CD4-positive, alpha-beta T cell treated with Interleukin-15 for 1 hour (primary cell): ENCODE measurements at places on chromosomes 5 and 9.
A peak's percentile ranks its signal among the peaks of the same experiment; 100 is the strongest.

- no peak for DNase-seq
These were observed 21.2 kb downstream of the NSUN2 start for GRCh38 chr5:6611334-6612256.

DNA sequence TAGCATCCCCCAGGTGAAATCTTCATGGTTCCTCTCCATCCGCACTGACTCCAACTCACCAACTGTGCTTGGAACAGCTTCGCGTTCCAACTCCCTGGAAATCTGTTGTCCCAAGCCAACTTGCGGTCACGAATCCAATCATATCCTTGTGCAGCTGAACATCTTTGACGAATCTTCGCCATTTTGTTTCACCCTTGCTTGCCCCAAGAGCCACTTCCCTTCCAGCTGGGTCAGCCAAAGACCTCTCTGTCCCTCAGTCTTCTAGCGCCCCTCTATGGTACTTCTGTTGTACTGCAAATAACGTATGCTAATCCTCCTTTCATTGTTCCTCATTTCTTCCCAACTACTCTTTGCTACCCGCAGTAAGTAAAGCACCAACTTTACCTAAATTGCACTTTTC lies 61.0 kb upstream of the TARS1 start:
- no peak for DNase-seq

- DNase-seq = no peak
These were observed 122.9 kb upstream of the SARDH start for GRCh38 chr9:133861086-133861485.

DNA sequence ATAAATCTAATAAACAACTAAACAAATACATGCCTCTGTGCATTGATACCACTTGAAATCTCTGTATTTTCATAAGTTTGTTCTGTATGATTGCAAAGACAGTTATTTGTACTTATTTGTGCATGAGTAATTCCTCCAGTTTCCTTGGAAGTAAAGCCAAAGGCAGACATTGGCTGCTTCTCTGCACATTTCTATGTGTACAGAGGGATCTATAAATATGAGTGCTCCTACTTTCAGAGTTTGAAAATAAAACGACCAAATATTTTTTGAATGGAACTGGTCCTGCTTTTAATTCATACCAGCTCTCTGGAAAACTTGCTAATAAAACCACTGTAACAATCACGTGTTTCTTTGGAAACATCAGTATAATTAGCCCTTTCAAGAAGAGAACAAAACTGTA lies 306.5 kb downstream of the MAN2A1 start:
- no peak for DNase-seq

DNA sequence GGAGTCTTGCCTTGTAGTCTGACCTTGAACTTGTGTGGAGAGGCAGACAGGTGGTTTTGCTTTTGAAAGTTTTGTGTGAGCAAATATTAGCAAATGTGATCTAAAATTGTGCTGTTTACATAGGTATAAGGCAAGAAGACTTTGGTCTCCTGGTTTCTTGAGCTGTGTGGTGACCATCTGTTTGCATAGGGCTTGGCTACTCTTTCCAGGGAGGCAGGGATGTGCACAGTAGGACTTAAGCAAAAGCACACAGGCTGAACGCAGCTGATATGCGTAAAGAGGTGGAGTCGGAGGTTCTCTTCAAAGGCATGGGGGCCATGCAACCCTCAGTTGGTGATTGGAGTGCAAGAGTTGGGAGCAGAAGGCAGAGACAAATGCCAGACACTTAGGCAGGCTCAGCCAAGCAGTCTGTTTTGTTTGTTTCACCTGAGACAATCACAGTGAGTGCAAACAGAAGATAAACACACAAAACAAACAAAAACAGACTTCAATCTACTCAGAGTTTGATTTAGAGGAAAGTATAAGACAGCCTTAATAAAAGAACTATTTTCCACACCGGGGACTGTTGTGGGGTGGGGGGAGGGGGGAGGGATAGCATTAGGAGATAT lies 744.2 kb downstream of the MTRR start:
- DNase-seq = no peak

- no peak for DNase-seq
These were observed 354.2 kb downstream of the ARL15 start for GRCh38 chr5:53956196-53956595.

- no peak for DNase-seq
These were observed 86.8 kb downstream of the DROSHA start for GRCh38 chr5:31445041-31445600.

GRCh38 chr5:35198075-35198474 lies 32.2 kb downstream of the PRLR start:
- DNase-seq = no peak

DNA sequence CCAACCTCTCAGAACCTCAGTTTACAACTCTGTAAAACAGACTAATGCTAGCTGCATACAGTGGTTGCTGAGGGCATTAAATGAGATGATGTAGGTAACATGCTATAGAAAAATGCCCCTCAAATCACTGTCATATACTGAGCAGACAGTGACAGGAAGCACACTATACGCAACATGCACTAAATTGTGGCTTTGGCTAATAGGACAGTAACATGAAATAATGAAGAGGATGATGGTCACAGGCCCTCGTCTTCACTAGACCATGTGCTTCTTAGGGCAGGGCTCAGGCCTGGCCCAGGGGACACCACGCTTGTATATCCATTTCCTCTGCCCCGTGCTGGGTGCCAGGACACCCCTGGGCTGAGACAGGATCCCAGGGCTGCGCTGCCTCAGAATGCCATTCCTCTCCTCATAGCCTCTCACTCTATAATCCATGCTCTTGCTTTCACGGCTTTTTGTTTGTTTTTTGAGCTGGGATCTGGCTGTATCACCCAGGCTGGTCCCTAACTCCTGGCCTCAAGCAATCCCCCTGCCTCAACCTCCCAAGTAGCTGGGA lies 18.9 kb downstream of the CSF1R start:
- no peak for DNase-seq

GRCh38 chr5:108504974-108505373 lies 123.1 kb upstream of the FBXL17 start:
- DNase-seq = no peak

GRCh38 chr5:12357626-12358025 lies 453.4 kb upstream of the CTNND2 start:
- no peak for DNase-seq

GRCh38 chr5:33330426-33330825 lies 110.3 kb upstream of the TARS1 start:
- no peak for DNase-seq

DNA sequence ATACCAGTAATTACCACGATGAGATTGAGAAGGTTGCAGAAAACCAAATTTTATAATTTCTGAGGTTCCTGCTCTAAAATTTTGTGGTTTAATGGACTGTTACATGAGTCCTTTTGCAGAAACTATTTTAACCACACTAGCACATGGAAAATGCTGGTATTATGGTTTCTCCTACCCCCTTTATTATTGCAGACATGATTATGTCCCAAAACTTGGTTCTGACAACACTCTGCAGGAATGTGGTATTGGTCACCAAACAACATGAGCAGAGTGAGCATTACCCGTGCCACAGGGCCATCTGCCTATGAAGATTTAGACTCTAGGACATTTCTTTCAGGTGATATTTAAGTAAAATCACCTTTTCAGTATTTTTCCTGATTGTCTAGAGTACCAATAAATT lies 2.8 kb upstream of the ECM2 start:
- DNase-seq = no peak

DNA sequence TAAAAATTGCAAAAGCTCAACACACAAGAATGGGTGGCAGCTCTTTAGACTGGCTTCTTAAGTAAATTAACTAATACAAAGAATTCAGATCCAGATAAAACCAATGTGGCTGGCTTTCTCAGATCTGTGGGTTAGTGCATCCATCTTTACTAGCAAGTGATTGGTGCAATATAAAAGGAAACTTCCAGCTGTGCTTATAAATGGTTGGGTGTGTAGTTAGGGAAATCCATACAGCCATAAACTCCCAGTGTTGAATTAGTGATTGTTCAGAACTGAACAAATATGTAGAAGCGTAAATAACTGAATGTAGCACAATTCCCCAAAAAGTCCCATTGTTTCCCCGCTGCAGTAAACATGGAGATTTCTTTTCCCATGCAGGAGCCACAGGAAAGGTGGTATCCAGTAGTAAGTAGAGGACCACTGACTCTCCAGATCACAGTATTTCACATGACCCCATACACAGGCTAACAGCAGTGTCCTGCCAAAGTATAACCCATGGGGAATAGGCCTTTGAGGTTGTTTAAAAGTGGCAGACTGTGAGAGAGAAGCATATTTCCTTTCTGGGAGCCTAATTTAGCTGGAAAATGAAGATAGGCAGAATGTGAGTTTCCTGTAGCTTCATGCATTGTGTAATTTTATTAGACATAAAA lies 173.1 kb upstream of the SLC12A2 start:
- DNase-seq = no peak

DNA sequence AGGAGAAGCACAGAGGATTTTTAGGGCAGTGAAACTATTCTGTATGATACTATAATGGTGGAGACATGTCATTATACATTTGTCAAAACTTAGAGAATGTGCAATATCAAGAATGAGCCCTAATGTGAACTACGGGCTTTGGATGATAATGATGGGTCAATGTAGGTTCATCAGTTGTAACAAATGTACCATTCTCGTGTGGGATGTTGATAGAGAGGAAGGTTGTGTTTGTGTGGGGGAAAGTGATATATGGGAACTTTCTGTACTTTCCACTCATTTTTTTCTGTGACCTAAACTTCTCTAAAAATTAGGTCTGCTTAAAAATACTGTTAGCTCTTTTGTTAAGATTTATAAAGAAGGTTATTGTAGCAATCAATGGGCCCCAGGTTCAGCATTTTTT lies 138.9 kb downstream of the SPATA31D1 start:
- DNase-seq = no peak

DNA sequence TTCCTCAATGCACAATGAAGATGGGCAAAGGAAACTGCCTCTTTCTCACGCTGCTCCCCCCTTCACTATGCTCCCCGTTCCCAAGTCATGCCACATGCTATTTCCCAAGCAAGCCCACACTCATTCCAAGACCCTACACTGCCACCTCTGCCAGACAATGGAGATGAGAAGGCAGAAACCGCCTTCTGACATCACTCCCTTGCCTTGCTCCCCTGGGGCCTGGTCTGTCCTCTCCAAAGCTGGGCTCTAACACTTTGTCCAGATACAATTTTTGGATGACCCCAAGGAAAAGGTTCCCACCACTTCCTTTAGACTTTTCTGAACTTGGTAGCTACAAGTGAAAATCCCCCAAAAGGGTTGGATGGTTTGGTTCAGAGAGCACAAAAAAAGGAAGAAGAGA lies 7.2 kb upstream of the ADRA1B start:
- DNase-seq = no peak

DNA sequence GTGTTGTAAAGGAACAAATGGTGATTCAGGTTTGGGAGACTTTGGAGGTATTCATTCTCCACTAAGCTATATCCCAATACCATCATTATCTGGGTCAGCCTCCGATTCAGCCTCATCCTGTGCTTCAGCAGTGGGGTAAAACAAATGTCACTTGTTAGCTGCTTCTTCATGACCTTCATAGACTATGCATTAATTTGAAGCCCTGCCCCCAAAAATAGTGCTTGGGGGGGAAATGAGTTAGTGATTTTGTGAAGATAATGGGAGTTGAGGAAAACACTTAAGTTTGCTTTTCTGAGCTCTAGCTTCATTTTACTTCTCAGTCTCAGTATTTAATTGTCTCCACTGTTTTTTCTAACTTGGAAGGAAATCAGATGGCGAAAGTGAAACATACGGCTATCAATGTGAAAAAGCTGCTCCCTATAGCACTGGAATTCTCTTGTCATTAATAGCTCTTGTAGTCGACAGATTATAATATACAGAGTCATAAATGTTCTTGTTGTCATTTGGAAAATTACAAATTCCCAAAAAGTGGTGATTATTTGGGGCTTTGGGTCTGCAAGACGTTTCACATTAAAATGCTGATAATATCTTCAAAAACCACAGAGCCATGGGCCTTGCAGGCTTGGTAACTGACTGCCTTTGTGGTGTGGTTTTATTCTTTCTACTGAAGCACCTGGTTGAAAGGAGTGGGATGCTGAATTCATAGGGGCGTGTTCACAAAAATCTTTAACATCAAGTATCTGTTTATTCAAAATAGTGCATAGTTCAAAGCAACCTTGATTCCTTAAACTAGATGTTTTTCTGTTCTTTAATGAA lies 40.0 kb downstream of the PIK3R1 start:
- no peak for DNase-seq

GRCh38 chr9:7375013-7375511 lies 424.5 kb downstream of the DMAC1 start:
- DNase-seq = no peak

- DNase-seq = no peak
These were observed 4.2 kb upstream of the FGF18 start for GRCh38 chr5:171415115-171415730.

- DNase-seq = peak; percentile 57
These were observed 123.3 kb downstream of the ST8SIA4 start for GRCh38 chr5:100779669-100780375.

GRCh38 chr9:2761424-2761823 lies 44.1 kb downstream of the KCNV2 start:
- no peak for DNase-seq

- DNase-seq = no peak
These were observed 11.9 kb upstream of the C5orf46 start for GRCh38 chr5:147918101-147918685.

DNA sequence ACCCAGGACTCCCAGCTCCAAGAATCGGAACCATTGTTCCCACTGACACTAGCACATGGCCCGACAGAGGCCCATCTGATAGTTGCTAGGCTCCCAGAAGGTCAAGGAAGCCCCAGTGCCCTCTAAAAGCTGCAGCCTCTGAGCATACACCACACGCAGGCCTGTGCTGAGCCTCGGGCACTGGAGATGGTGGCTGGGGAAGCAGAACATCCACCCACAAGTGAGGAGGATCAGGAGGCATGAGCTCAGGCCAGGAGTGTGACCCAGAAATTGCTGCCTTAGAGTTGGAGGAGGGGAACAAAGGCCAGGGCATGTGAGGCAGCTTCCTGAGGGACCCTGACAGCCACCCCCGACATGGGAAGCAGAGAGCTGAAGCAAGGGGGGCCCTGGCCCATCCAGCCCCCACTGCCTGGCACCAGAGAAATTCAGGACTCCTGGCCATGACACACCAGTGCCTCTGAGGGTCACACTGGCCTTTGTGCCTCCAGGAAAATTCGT lies 21.4 kb downstream of the IPPK start:
- no peak for DNase-seq

- DNase-seq = no peak
These were observed 605.4 kb downstream of the PTPRD start for GRCh38 chr9:10007356-10007755.

DNA sequence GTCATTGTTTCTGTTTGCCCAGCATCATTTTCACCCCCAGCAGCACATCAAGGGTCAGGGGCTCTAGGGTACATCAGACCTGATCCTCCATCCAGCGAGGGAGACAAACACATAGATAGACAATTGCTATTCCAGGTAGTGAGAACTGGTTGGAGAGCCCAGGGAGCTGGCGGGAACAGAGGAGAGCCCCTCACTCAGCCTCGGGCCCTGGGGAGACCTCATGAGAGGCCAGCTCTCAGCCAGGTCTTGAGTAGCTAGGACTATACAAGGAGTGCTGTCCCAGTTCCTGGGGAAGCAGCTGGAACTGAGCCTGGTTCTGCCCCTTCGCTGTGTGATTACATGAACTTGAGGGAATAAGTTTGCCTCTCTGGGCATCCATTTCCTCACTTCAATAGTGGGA lies 80.3 kb downstream of the HRH2 start:
- no peak for DNase-seq

GRCh38 chr9:10000669-10001068 lies 612.1 kb downstream of the PTPRD start:
- DNase-seq = no peak
